ENCODE measurements at places on chromosomes 13 and 19. TPM values are rescaled to one million over a fixed set of nuclear protein-coding genes. Genes with fewer than 3 reads are reported as not detected.
A peak's percentile ranks its signal among the peaks of the same experiment; 100 is the strongest.

Gene PLVAP
- total RNA-seq, result not detected

DNA sequence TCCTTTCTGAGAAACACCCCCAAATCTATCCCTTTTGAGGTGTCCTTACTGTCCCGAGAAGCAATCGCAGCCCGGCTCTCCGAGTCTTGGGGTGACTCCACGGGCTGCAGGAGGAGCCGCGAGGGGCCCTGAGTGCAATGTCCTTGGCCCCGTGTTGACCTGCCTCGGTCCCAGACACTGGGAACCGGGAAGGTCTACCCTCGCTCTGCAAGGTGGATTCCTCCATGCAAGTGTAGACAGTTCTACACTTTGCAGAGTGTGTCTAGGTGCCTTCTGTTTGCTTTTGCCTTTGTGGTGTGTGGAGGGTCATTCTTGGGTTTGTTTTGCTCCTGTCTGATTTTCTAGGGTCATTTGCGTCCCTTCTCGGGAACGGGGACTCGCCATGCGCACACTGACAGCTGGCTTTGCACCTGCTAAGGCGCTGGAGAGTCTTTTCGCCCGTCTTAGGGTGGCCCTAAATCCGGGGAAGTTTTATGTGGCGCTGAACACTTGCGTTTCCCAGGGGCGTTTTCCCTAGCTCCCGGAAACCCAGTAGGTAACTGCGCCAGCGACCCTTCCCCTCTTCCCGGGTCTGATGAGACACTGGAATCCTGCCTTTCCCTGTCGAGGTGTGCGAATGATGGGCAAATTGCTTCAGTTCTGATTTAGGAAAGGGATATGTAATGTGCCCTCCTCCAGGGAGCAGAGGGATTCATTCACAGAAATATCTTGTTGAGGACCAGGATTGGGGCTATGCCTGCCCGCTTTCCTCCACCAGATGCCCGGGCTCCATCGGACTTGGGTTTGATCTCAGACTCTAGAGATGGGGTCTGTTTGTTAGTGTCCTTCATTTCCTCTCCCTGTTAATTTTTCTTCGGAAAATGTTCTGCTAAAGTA is 755 bp downstream of the SERTM1 start:
- H3K4me1 ChIP-seq, result no peaks in the 10 kb centered on the region
- H3K27me3 ChIP-seq, result peaks cover 25% of the 10 kb centered on the region
- DNase-seq, result no peak
- no peaks in the 10 kb centered on the region for H3K36me3 ChIP-seq
- H3K4me3 ChIP-seq, result no peak overlapping the region

DNA sequence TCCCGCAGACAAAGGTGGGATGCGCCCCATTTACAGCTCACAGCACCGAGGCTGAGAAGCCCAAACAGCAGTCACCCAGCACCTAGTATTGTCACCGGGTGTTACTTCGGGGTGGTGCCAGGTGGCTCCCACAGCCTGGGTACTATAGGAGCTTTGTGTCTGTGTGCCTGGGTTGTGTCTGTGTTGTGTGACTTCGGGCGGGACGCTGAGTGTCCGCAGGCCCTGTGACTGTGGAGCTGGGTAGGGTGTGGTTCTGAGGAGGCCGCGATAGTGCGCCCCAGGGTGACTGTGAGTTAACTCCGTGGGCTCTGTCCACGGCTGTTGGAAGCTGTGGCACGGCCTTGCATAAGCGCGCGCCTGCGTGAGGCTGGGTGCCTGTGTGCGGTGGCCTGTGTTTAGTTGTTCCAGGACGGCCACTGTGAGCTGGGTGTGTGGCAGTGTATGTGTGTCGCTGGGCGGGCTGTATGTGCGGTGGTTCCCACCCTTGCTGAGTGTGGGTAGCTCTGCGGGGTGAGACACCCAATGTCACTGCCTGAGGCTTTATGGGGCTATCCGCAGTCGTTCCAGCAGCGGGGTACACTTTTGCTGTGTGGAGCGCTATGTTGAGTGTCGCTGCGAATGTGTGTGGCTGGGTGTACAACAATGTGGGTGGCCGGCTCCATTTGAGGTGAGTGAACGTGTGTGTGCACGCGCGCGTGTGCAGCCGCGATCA is 559 bp upstream of the SSBP4 start:
- peak overlapping the region; percentile 90 for H3K27ac ChIP-seq
- H3K4me3 ChIP-seq, result peak overlapping the region; percentile 68
- no peak for DNase-seq
- H3K36me3 ChIP-seq, result no peaks in the 10 kb centered on the region

Gene LRFN3
- 0.56 TPM for total RNA-seq

DNA sequence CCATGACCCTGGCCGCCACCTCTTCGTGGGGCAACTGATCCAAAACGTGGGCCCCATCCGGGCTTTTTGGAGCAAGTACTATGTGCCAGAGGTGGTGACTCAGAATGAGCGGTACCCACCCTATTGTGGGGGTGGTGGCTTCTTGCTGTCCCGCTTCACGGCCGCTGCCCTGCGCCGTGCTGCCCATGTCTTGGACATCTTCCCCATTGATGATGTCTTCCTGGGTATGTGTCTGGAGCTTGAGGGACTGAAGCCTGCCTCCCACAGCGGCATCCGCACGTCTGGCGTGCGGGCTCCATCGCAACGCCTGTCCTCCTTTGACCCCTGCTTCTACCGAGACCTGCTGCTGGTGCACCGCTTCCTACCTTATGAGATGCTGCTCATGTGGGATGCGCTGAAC is 9.6 kb downstream of the INSL3 start:
- H3K4me1 ChIP-seq, result no peaks in the 10 kb centered on the region
- DNase-seq, result no peak
- no peak overlapping the region for H3K4me3 ChIP-seq
- no peaks in the 10 kb centered on the region for H3K36me3 ChIP-seq

DNA sequence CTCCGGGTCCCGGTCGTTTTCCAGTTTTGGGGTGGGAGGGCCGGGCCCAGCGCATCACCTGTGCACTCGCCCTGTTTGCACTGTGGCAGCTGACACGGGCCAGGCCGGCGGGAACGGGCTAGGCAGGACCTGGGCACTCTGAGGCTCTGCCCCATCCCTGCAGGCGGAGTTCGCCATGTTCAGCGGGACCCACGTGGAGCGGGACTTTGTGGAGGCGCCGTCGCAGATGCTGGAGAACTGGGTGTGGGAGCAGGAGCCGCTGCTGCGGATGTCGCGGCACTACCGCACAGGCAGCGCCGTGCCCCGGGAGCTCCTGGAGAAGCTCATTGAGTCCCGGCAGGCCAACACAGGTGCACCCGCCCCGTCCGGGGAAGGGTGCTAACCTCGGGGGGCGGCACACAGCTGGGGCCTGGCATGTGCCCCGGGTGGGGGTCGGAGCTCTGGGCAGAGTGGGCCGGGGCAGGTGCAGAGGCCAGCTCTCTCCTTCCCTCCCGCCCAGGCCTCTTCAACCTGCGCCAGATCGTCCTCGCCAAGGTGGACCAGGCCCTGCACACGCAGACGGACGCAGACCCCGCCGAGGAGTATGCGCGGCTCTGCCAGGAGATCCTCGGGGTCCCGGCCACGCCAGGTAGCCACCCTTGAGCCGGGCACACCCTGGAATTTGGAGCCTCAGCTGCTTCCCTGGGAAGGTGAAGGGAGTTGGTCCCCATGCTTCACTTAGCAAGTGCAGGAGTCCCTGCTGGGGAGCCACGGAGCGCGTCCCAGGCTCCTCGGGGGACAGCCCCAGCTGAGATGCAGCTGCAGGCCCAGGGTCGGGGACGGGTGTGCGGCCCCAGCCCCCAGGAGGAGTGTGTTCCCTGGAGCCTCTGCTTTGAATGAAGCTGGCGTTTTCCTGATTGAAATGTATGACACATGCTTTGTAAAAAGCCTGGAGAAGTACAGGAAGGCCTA is 9.3 kb upstream of the ZNF554 start:
- H3K4me3 ChIP-seq, result no peak overlapping the region
- peaks cover 49% of the 10 kb centered on the region for H3K36me3 ChIP-seq
- H3K27me3 ChIP-seq, result no peaks in the 10 kb centered on the region
- DNase-seq, result no peak
- H3K4me1 ChIP-seq, result no peaks in the 10 kb centered on the region

Measured in IMR-90 (cell line).